ENCODE measurements at places on chromosomes 13 and 19. TPM values are rescaled to one million over a fixed set of nuclear protein-coding genes. Genes with fewer than 3 reads are reported as not detected.

DNA sequence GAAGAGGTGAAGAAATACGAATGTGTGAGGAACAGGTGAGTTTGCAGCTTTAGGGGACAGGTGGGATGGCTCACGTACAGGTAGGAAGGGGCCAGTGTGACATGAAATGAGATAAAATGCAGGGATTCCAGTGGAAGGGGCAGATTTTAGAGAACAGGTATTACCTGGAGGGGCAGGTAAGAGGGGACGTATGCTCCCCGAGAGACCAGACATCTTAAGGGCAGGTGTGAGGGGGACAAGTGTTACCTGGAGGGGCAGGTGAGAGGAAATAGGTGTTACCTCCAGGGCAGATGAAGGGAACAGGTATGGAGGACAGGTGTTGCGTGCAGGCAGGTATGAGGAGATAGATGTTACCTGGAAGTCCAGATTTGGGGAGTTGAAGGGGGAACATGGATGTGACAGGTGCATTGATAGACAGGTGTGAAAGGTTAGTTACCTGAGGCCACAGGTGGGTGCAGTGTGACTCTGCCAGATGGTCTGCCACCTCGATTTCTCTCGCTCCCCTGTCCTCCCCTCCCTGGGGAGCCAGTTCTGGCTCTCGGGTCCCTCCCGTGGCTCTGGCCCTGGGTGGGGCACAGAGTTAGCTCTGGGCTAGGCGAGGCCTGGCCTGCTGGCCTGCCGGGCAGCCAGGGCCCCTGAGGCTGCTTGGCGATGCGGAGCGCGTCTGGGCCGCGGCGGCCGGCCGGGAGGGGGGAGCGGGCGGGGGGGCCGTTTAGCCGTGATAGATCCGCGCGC, 2.1 kb downstream of the ERFL start:
- DNase-seq = no peak
- peaks cover 9% of the 10 kb centered on the region for H3K4me1 ChIP-seq
- H3K27me3 ChIP-seq = peaks cover 86% of the 10 kb centered on the region
- no peak overlapping the region for H3K27ac ChIP-seq
- no peaks in the 10 kb centered on the region for H3K36me3 ChIP-seq
- no peak overlapping the region for H3K4me3 ChIP-seq

GRCh38 chr13:69948016-69948415, 159.6 kb upstream of the ATXN8OS start:
- no peaks in the 10 kb centered on the region for H3K36me3 ChIP-seq
- no peak overlapping the region for H3K4me3 ChIP-seq
- H3K27me3 ChIP-seq = no peaks in the 10 kb centered on the region
- no peaks in the 10 kb centered on the region for H3K4me1 ChIP-seq
- H3K27ac ChIP-seq = no peak overlapping the region
- DNase-seq = no peak

- H3K4me3 ChIP-seq = no peak overlapping the region
- peaks cover 5% of the 10 kb centered on the region for H3K4me1 ChIP-seq
- no peaks in the 10 kb centered on the region for H3K27me3 ChIP-seq
- no peak for DNase-seq
Observed at GRCh38 chr19:2374808-2375207, 14.7 kb downstream of the TMPRSS9 start.

DNA sequence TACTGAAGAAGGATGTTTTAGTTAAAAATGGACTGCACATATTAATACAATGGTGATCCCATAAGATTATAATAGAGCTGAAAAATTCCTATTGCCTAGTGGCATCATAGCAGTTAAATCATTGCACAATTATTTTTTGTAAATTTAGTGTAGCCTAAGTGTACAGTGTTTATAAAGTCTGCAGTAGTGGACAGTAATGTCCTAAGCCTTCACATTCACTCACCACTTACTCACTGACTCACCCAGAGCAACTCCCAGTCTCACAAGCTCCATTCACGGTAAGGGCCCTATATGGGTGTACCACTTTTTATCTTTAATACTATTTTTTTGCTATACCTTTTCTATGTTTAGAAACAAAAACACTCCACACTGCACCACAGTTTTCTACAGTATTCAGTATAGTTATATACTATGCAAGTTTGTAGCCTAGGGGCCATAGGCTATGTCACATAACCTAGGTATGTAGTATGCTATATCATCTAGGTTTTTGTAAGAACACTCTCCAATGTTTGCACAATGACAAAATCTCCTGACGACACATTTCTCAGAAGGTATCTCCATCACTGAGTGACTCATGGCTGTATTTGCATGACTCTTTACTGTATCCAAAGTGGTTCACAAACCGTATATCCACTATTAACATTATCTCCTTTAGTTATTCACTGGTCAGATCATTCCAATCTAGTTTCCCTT, 536.0 kb downstream of the KLF12 start:
- no peaks in the 10 kb centered on the region for H3K36me3 ChIP-seq
- no peak overlapping the region for H3K27ac ChIP-seq
- no peak overlapping the region for H3K4me3 ChIP-seq
- H3K27me3 ChIP-seq = no peaks in the 10 kb centered on the region
- no peak for DNase-seq
- no peaks in the 10 kb centered on the region for H3K4me1 ChIP-seq

- no peak overlapping the region for H3K4me3 ChIP-seq
- DNase-seq = no peak
- H3K27ac ChIP-seq = no peak overlapping the region
- no peaks in the 10 kb centered on the region for H3K36me3 ChIP-seq
- no peaks in the 10 kb centered on the region for H3K4me1 ChIP-seq
Observed at GRCh38 chr19:38290631-38291147, 13.4 kb upstream of the C19orf33 start.

DNA sequence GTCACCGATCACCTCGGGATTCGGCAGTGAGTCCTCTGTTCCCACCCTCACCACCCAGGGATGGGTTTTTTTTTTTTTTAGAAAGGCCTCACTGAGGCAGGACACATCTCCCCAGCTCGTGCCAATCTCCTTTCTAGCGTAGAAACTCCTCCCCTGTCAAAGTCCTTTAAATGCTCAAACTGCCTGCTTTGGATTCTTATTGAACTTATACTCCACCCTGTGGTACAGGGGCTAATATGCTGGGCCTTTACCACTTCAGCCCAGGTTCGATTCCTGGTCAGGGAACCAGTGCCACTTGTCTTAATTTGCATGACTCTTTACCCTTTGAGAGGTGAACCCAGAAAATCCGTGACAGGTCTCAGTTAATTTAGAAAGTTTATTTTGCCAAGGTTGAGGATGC, 8.3 kb upstream of the ZNF14 start:
- no peak overlapping the region for H3K4me3 ChIP-seq
- DNase-seq = no peak
- no peaks in the 10 kb centered on the region for H3K27me3 ChIP-seq

GRCh38 chr19:12526542-12526941, 24.7 kb downstream of the ZNF564 start:
- H3K4me1 ChIP-seq = no peaks in the 10 kb centered on the region
- no peak overlapping the region for H3K4me3 ChIP-seq
- DNase-seq = no peak
- no peak overlapping the region for H3K27ac ChIP-seq

- no peaks in the 10 kb centered on the region for H3K27me3 ChIP-seq
- no peaks in the 10 kb centered on the region for H3K4me1 ChIP-seq
- no peak overlapping the region for H3K4me3 ChIP-seq
- H3K27ac ChIP-seq = no peak overlapping the region
Observed at GRCh38 chr13:43136920-43137575, 113.7 kb downstream of the DNAJC15 start.

GRCh38 chr13:59510386-59510785, 653.3 kb downstream of the DIAPH3 start:
- DNase-seq = no peak
- no peak overlapping the region for H3K4me3 ChIP-seq
- no peaks in the 10 kb centered on the region for H3K4me1 ChIP-seq
- no peaks in the 10 kb centered on the region for H3K27me3 ChIP-seq
- no peak overlapping the region for H3K27ac ChIP-seq

DNA sequence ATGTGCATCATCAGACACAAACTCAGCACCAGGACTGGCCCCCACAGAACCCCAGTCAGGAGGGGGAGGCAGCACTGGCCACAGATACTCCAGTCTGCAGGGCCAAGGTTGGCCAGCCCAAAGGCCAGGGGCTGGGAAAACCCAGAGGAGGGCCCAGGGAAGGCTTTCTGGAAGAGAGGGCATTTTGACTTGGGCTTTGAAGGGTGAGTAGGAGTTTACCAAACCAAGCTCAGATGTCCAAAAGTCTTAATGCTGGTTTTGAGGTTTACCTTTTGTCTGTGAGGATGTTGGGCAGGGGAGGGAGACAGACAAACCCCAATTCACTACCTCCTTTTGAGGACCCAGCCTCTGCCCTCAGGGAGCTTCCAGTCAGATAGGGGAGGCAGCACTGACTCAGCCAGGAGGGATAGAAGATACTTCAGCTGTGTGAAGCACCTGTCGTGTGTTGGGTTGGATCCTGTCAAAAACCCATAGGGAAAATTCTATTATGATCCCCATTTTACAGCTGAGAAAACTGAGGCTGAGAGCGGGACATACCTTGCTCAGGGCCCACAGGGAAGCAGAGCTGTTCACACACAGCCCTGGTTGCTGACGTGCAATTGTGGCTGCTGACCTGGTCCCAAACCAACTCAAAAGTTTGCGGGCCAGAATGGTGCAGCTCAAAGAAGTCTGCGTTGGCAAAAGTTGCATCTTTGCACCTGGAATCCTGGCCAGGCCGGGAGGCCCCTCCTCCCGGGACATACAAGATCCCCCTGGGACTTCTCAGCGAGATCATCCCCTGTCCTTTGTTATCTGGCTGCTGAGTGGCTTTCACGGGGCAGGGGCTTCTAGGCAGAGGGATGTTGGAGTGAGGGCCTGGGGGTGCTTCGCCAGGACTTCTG, 13.1 kb downstream of the CILP2 start:
- no peak for DNase-seq
- no peaks in the 10 kb centered on the region for H3K36me3 ChIP-seq
- H3K27ac ChIP-seq = no peak overlapping the region

DNA sequence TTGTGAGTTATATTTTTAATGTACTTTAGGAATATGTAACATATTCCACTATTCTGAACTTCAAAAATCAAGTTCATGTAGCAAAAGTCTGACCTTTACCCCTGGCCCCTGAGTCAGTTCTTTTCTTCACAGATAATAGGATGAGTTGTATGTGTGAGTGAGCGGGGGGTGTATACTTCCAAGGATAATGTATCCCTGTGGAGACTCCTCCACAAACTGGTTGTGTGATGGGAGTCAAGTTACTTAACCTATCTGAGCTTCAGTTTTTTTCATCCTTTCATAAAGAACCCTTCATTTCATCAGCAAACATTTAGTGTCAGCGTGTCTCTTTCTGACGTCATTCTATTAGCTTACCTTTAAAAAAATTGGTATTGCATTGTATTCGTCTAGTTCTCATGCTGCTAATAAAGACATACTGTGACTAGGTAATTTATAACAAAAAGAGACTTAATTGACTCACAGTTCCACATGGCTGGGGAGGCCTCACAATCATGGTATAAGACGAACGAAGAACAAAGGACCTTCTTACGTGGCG, 288.1 kb upstream of the GPC6 start:
- no peak overlapping the region for H3K27ac ChIP-seq
- H3K36me3 ChIP-seq = no peaks in the 10 kb centered on the region
- no peaks in the 10 kb centered on the region for H3K4me1 ChIP-seq
- no peak overlapping the region for H3K4me3 ChIP-seq

DNA sequence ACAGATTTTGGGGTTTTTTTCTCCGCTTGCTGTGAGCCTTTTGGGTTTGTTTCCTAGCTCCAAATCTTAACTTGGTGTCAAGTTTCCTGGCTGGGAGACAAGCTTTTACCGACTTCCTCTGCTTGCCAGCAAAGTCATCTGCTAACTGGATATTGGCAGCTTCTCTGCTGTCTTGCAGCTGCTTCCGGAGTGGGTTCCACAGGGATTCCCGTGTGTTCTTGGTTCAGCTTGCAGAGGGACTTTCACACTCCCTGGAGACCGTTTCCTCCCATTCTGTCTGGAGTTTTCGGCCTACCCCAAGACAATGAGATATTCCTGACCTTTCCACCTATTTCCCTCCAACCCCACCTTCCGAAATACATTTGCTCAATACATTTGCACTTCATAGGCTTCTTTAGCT, 2.2 kb upstream of the COLGALT1 start:
- peak; percentile 70 for DNase-seq
- peaks cover 4% of the 10 kb centered on the region for H3K36me3 ChIP-seq
- H3K27me3 ChIP-seq = no peaks in the 10 kb centered on the region

DNA sequence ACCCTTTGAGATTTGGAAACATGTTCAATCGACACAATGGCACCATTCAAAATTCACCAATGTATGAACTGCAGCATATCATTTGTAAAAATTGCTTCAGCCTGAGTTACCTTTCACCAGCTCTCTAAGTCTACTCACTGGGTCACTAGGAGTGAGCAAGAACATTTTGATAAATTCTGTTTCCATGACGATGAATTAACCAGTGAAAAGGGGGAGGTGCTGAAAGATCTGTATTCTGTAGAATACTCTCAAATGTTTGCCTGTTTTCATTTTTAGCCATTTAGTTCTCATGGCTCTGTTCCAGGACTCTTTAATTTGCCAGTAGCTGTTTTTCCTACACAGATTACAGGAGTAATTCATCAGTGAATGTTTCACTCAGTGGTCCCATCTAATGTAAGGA, 883.4 kb downstream of the DIAPH3 start:
- no peaks in the 10 kb centered on the region for H3K36me3 ChIP-seq
- H3K4me1 ChIP-seq = no peaks in the 10 kb centered on the region
- DNase-seq = no peak
- H3K27me3 ChIP-seq = no peaks in the 10 kb centered on the region

DNA sequence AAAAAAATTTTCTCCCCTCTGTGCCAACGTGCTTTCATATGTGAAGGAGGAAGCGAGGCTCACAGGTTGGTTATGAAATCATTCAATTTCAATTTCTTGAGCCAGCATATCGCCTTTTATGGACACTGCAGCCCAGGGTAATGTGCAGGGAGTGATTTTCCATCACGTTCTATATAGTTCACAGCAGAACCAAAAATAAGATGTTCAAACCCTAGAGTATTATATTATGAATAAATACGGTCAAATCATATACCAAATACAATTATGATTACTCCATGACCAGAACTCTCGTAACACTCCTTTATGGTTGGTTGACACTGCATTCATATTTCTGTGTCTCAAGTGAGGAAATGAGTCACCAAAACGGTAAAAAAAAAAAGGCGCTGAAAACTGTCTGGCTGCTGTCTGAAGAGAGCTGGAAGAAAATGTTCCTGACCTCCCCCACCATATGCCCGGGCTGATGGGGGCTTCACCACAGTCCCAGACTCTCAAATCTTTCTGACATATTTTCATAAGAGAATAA, 75.8 kb upstream of the UBAC2 start:
- no peak overlapping the region for H3K27ac ChIP-seq
- H3K36me3 ChIP-seq = no peaks in the 10 kb centered on the region
- DNase-seq = no peak
- no peaks in the 10 kb centered on the region for H3K4me1 ChIP-seq
- no peak overlapping the region for H3K4me3 ChIP-seq

GRCh38 chr13:105389373-105389772, 1146.1 kb downstream of the EFNB2 start:
- H3K36me3 ChIP-seq = no peaks in the 10 kb centered on the region
- DNase-seq = no peak
- H3K4me1 ChIP-seq = no peaks in the 10 kb centered on the region
- no peaks in the 10 kb centered on the region for H3K27me3 ChIP-seq
- no peak overlapping the region for H3K4me3 ChIP-seq

GRCh38 chr13:29676941-29677452, 81.5 kb upstream of the SLC7A1 start:
- no peak overlapping the region for H3K4me3 ChIP-seq
- H3K27me3 ChIP-seq = no peaks in the 10 kb centered on the region
- no peak for DNase-seq
- no peak overlapping the region for H3K27ac ChIP-seq
- H3K36me3 ChIP-seq = no peaks in the 10 kb centered on the region

The MEF2B gene
- not detected for total RNA-seq

The TECR gene
- 137 TPM for total RNA-seq

The CDX2 gene
- total RNA-seq = not detected

The CXCL17 gene
- total RNA-seq = not detected

The IFNL3 gene
- not detected for total RNA-seq

The KL gene
- 1.3 TPM for total RNA-seq

The KLK15 gene
- not detected for total RNA-seq

The LGI4 gene
- 29.1 TPM for total RNA-seq

The MEDAG gene
- 25.0 TPM for total RNA-seq
